ENCODE measurements at places on chromosomes 1 and 21. TPM values are rescaled to one million over a fixed set of nuclear protein-coding genes. Genes with fewer than 3 reads are reported as not detected.

Gene STUM
- not detected for total RNA-seq

Gene UBE2J2
- total RNA-seq: 86.9 TPM

Gene RPS27
- 1,207 TPM for total RNA-seq

Gene PFKL
- total RNA-seq: 157 TPM

Gene CDC20
- 84.3 TPM for total RNA-seq

Gene TDRD10
- total RNA-seq: not detected

Gene SESN2
- 14.8 TPM for total RNA-seq

Gene CD1E
- not detected for total RNA-seq

Gene CSTB
- total RNA-seq: 59.5 TPM

Gene LMOD1
- total RNA-seq: not detected

Gene PDE9A
- total RNA-seq: 13.1 TPM

Gene LRRC8D
- 43.6 TPM for total RNA-seq

Gene SLC44A5
- total RNA-seq: not detected

Gene UBASH3A
- total RNA-seq: 65.7 TPM

Gene TINAGL1
- total RNA-seq: not detected

Gene PINK1
- 2.4 TPM for total RNA-seq

Gene LY9
- 0.30 TPM for total RNA-seq

Gene CASQ2
- total RNA-seq: not detected

Gene NUF2
- total RNA-seq: 41.9 TPM

Gene CD52
- total RNA-seq: 297 TPM

Gene TRIM46
- 10.7 TPM for total RNA-seq

Gene CD5L
- total RNA-seq: not detected

Gene GPR52
- total RNA-seq: 3.0 TPM

Gene S100A12
- not detected for total RNA-seq

Gene FAM167B
- 0.57 TPM for total RNA-seq

Gene ATAD3C
- total RNA-seq: 0.75 TPM

Gene KRTAP12-2
- total RNA-seq: not detected

Gene CLCN6
- 15.2 TPM for total RNA-seq

Gene OR2M7
- not detected for total RNA-seq

Gene FBLIM1
- total RNA-seq: not detected

Gene EVA1C
- 8.2 TPM for total RNA-seq

Gene MNDA
- not detected for total RNA-seq

Gene GNG12
- 0.05 TPM for total RNA-seq

Gene GPN2
- total RNA-seq: 41.8 TPM

Gene RCSD1
- 74.7 TPM for total RNA-seq

Gene MXRA8
- 0.75 TPM for total RNA-seq

Gene MFN2
- total RNA-seq: 88.7 TPM

Gene RASSF5
- total RNA-seq: 193 TPM

Gene ADAM15
- 84.5 TPM for total RNA-seq

Gene GBP6
- 0.40 TPM for total RNA-seq

Gene RHD
- total RNA-seq: not detected

Gene NBPF10
- 3.2 TPM for total RNA-seq

Gene UCHL5
- total RNA-seq: 97.2 TPM

Gene RABGGTB
- total RNA-seq: 235 TPM

Gene C4BPA
- not detected for total RNA-seq

Measured in activated CD4-positive, alpha-beta T cell treated with anti-CD3 and anti-CD28 coated beads, Interleukin-2, amount 10 ng/mL, durations not matched to agents 24 days and 14 days (primary cell).